ENCODE measurements at places on chromosomes 6 and 20. TPM values are rescaled to one million over a fixed set of nuclear protein-coding genes. Genes with fewer than 3 reads are reported as not detected.
A peak's percentile ranks its signal among the peaks of the same experiment; 100 is the strongest.

Gene NRSN1
- total RNA-seq = not detected

DNA sequence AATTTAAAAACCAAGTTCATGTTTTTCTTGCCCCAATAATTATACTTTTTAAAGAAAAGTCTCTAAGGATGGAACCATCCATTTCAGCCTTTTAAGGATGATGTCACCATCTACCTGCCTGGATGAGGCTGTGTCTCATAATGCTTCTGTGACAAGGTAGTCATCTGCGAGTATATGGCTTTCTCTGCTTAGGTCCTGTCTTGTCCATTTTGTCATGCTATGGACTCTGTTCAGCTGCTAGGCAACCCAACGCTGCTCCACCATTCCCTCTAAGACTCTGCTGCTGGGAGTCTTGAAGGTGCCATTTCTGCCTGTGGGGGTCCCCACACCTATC, 459.8 kb upstream of the RUNX2 start:
- no peak overlapping the region for H3K4me3 ChIP-seq
- no peaks in the 10 kb centered on the region for H3K27me3 ChIP-seq
- no peak for DNase-seq
- peaks cover 19% of the 10 kb centered on the region for H3K4me1 ChIP-seq
- H3K27ac ChIP-seq = no peak overlapping the region

DNA sequence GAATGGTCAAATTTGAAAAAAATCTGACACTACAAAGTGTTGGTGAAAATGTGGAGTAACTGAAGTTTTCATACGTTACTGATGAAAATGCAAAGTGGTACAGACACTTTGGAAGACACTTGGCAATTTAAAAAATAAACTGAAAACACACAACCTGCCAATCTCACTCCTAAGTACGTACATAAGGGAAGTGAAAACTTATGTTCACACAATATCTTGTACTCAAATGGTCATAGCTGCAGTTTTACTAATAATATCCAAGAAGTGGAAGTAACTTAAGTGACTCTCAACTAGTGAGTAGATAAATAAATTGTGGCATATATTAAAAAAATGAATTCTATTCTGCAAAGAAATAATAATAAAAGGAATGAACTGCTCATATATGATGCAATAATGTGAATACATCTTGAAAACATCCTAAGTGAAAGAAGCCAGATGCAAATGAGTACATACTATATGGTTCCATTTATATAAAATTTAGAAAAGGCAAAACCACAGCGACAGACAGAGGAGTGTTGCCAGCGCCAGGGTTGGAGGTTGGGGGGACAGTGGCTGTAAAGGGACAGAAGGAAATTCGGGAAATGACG, 198.2 kb downstream of the ERMARD start:
- H3K4me1 ChIP-seq = no peaks in the 10 kb centered on the region
- no peaks in the 10 kb centered on the region for H3K27me3 ChIP-seq
- no peaks in the 10 kb centered on the region for H3K36me3 ChIP-seq
- no peak for DNase-seq
- H3K4me3 ChIP-seq = no peak overlapping the region

DNA sequence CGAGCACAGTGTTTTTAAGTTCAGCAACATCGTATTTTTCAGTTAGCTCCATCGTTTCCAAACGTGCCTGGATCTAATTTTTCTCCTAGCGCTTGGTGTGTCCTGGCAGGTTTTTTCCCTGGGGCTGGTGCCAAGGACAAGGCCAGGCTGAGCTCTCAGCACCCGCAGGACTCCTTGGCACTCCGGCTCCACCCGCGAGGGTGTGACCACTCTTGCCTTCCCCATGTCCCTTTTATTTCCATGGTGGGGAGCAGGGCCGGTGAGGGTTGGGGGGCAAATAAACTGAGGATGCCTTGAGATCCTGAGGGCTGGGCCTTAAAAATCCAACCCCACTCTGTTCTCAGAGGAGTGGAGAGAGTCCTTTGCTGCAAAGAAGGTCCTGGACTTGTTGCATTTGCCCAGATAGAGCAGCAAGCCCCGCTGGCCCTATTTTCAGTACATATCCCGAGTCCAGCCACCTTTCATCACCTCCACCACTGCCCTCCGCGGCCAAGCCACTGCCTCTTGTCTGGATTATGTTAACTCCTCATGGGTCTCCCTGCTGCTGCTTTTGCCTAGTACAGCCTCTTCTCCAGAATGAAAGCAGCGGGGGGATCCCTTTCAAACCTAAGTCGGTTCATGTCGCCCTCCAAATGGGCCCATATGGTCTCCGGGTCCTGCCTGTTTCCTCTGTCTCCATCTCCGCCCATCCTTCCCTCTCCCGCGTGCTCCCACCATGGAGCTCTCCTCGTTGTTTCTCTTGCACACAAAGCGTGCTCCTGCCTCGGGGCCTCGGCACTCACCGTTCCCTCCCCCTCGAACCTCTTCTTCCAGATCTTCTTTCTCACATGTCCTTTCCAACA, 4.5 kb upstream of the RAB44 start:
- no peak for DNase-seq
- no peaks in the 10 kb centered on the region for H3K36me3 ChIP-seq
- H3K27ac ChIP-seq = no peak overlapping the region
- no peak overlapping the region for H3K4me3 ChIP-seq
- H3K27me3 ChIP-seq = no peaks in the 10 kb centered on the region

DNA sequence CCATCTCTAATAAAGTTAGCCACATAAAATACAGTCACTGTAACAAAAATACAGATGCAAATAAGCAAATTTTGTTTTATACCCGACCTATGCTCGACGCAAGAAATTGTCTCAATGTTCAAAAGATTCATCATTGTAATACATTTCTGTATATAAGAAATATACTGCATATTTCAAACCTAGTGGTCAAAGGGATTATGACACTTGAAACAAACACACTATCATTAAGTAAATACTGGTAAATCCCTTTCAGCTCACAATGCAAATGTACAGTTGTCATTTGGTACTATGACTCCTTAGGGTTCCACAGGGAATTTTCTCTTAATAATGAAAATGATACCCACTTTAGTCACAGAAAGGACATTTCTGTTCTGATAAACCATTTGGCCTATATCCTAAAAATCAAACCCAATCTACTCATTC, 2.2 kb downstream of the HIVEP2 start:
- peak overlapping the region; percentile 99 for H3K4me3 ChIP-seq
- H3K36me3 ChIP-seq = peaks cover 15% of the 10 kb centered on the region
- H3K27me3 ChIP-seq = no peaks in the 10 kb centered on the region
- no peak for DNase-seq
- peak overlapping the region; percentile 99 for H3K27ac ChIP-seq

Measured in activated naive CD4-positive, alpha-beta T cell treated with anti-CD3 and anti-CD28 coated beads for 36 hours (primary cell).